ENCODE measurements at places on chromosomes 16 and 17. TPM values are rescaled to one million over a fixed set of nuclear protein-coding genes. Genes with fewer than 3 reads are reported as not detected.

The SOX15 gene
- total RNA-seq: 4.0 TPM

The LASP1 gene
- total RNA-seq: 395 TPM

The PSMD12 gene
- total RNA-seq: 67.6 TPM

GRCh38 chr17:40510328-40510648, 8.9 kb upstream of the TNS4 start:
- DNase-seq: peak; percentile 68

- DNase-seq: peak; percentile 82
These were observed 22.5 kb upstream of the MEAK7 start for GRCh38 chr16:84526794-84527531.

Measured in astrocyte (in vitro differentiated cells and primary cell).